Immature natural killer cell (primary cell): ENCODE measurements at places on chromosomes 4 and X. TPM values are rescaled to one million over a fixed set of nuclear protein-coding genes. Genes with fewer than 3 reads are reported as not detected.

- DNase-seq: no peak
Observed at GRCh38 chr4:126821152-126821551, 811.6 kb upstream of the INTU start.

DNA sequence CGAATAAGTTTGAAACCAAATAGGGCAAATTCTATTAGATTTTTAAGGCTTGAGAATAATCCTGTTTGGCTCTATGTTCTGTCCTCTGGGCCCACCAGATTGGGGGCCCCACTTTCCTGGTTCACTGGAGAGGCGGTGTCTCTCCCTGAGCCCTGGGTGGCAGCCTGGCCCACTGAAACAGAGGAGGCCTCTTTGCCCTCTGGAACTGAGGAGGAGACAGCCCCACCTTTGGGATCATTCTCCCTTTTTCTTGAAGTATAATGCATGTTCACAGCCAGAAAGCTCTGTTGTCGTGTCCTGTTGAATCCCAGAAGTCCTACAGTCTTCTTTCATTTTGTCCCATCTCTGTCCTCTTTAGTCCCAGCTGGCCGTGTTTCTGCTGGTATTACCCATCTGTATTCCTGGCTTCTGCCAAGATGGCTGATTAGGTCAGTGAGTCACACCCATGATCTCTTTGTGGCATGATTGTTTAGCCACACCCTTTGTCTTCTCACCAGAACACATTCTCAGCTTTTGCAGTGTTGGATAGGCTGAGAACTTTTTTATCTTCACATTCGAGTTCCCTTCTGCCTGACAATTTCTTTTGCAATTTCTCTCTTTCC is 8.1 kb upstream of the TBC1D25 start:
- peak; percentile 53 for DNase-seq

GRCh38 chr4:77619408-77619807 is 13.8 kb downstream of the CXCL13 start:
- no peak for DNase-seq

- DNase-seq: no peak
Observed at GRCh38 chr4:181674315-181674875, 568.8 kb upstream of the TENM3 start.

GRCh38 chr4:38298868-38299713 is 338.9 kb downstream of the PTTG2 start:
- no peak for DNase-seq

DNA sequence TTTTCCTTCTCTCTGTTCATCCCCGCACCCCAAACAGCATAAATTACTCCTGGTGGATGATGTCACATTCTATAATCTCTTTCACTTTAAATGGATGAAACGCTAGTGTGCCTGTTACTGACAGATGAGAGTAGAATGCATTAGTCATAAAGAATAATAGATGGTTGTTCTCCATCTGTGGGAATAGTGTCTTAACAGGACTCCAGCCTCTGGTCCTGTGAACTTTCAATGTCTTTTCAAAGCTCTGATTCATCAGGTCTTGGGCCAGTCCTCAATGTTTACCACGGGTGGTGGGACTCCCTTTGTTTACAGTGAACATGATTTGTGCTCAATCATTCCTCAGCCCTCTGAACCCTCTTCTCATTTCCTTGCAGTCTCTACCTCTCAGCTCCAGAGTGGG is 182.6 kb downstream of the GABRB1 start:
- no peak for DNase-seq

- no peak for DNase-seq
Observed at GRCh38 chr4:88706574-88706973, 8.9 kb upstream of the NAP1L5 start.

GRCh38 chr4:5447755-5448154 is 260.6 kb downstream of the EVC2 start:
- no peak for DNase-seq

GRCh38 chr4:152607178-152607577 is 71.3 kb upstream of the FBXW7 start:
- DNase-seq: no peak

- no peak for DNase-seq
Observed at GRCh38 chrX:134764202-134764785, 106.0 kb upstream of the PLAC1 start.

DNA sequence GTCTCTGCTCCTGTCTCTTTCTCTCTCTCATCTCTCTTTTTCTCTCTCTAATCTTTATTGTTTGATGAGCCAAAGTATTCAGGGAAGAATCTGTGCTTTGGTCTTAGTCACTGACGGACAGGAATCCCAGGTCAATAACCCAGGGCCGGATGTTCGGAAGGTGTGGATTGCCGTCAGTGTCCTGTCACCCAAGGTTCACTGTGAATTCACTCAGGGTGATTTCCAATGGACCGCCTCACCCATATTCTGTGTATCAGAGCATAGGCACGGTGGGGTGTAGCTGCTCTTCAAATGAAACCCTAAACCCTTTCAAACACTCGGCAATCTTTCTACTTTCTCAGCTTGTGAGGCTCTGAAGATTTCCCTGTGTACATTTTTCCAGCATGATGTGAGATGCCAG is 144.6 kb upstream of the GPC4 start:
- DNase-seq: no peak

DNA sequence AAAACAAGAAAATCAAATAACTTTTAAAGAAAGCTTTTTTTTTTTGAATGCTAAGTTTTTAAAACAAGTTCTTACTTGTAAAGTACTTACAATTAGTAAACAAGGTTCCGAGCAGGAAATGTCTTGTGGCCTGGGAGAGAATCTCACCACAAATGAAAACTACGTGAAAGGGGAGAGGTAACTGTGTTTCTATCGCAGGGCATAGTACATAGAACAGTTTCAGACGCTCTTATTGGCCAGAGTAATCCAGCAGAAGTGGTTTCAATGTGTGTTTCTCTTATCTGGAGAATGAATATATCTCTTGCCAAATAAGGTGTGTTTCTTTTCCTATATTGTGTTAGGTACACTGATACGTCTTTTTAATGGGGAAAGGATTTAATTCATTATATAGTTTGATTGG is at the start of gene PLAC8:
TSS of gene PLAC8 (minus strand) at position 154 of the 400 bp plus-strand sequence. CDS start 6,808 bp downstream, outside the sequence.
- peak; percentile 76 for DNase-seq

- DNase-seq: no peak
Observed at GRCh38 chr4:40118861-40119260, 62.2 kb downstream of the N4BP2 start.

- peak; percentile 4 for DNase-seq
Observed at GRCh38 chrX:134144231-134144630, 92.8 kb upstream of the CCDC160 start.

DNA sequence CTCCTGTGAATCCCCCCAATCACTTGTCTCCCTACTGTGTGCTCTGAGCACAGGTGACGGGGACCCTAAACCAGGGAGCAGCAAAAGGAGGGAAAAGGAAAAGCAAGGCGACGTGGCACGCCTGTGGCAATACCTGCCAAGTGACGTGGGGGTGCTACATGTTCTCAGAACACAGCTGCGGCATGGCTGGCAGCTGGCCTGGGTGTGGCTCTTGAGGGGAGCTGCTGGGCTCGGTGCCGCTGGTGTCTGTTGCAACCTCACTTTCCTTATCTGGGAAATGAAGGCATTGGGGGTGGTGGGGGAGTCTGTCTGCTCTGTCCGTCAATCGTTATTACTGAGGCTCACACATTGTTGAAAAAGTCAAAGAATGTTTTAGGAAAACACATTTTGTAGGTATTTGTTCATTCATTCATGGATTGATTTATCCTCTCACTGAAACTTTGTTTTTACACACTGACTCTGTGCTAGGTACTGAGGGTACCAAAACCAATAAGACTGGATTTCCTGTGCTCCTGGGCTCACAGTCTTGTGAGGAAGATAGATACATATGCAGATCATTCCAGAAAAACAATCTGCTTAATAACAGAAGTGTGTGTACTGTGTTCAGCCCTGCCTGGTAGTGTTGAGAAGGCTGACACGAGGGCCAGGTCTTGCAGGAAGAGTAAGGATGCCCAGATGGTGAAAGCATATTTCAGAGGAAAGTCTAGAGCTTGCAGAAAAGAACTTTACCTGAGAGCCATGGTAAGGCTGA is 217.6 kb downstream of the PTTG2 start:
- peak; percentile 35 for DNase-seq

- no peak for DNase-seq
Observed at GRCh38 chrX:56368962-56369361, 136.8 kb downstream of the KLF8 start.

GRCh38 chr4:159018062-159018629 is 84.7 kb upstream of the RAPGEF2 start:
- no peak for DNase-seq

GRCh38 chrX:21972721-21973120 is 32.2 kb downstream of the SMS start:
- DNase-seq: peak; percentile 30

Gene TMEM47
- polyA plus RNA-seq: not detected

Gene GASK1B
- 0.54 TPM for polyA plus RNA-seq

Gene MAOB
- 0.19 TPM for polyA plus RNA-seq

Gene MSX1
- polyA plus RNA-seq: not detected

Gene SOD3
- not detected for polyA plus RNA-seq

Gene ARL9
- polyA plus RNA-seq: not detected

Gene YIPF7
- polyA plus RNA-seq: not detected

Gene AFF1
- polyA plus RNA-seq: 35.3 TPM

Gene ERAS
- polyA plus RNA-seq: not detected

Gene HMGN5
- polyA plus RNA-seq: 5.6 TPM

Gene FRG2
- not detected for polyA plus RNA-seq

Gene PI4K2B
- 10.3 TPM for polyA plus RNA-seq

Gene SPIN3
- 4.6 TPM for polyA plus RNA-seq

Gene TMEM165
- polyA plus RNA-seq: 44.2 TPM
